Fibroblast of skin of left quadriceps (primary cell): ENCODE measurements at places on chromosomes 1 and 21.
A peak's percentile ranks its signal among the peaks of the same experiment; 100 is the strongest.

GRCh38 chr1:3336641-3337630 is 117.5 kb upstream of the ARHGEF16 start:
- DNase-seq = no peak

DNA sequence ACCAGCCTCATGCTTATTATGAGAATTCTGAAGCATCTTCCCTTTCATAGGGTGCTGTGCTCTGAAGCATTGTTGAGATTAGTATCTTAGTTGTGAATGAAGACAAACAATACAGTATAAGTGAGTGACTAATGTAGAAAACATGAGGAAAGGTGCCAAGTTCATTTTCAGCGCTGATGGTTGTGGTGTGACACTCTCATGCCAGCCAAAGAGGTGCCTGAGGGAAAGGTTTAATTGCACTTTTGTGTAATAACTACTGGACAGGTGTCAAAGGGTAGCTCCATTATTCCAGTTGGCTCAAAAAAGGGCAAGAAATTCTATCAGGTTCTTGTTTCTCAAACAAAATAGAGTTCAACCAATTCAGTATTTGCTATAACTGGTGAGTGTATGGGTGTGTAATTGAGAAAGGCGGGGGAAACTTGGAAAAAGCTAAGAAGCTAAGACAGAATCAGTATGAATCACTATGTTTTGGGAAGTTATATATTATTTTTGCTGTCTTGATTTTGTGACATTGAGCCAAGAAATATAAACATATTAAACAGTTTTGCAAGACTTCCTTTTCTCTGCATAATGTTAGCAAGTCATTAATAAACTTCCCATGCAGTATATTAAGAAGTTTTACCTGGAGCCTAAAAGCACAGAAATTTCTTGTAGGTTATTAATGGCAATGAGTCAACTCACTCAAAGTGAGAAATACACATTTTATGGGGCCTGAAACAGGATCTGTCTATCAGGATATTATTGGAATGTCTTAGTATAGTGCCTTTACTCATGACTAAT is 31.8 kb downstream of the KCNK2 start:
- DNase-seq = peak; percentile 75

DNA sequence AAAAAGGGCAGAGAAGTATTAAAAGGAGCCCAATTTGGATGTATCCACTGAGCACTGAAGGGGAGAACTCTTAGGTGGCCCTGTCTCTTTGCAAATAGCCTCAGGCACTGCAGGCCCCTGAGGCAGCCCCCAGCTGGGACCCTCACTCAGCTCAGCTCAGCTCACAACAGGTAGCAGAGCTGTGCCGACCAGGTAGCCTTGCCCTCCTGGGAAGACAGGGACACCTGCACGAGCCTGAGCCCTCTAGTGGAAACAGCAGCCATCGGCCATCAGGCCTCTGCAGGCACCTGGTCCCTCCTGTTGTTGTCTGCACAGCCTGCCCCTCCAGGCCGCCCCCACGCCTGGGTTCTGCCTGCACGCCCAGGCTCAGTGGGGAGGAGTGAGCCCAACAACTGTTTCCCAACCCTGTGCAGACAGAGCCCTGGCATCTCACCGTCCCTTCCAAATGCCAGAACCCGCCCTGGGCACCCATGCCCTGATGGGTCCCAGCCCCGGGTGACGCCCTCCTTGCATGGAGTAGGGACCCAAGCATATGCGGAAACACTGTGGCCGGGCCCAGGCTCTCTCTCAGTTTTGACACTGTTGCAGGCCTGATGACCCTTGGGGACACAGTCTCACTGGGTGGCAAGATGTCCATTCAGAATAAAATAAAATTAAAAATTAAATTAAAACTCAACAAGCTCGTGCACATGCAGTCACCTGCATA is 60.0 kb upstream of the AJAP1 start:
- no peak for DNase-seq

DNA sequence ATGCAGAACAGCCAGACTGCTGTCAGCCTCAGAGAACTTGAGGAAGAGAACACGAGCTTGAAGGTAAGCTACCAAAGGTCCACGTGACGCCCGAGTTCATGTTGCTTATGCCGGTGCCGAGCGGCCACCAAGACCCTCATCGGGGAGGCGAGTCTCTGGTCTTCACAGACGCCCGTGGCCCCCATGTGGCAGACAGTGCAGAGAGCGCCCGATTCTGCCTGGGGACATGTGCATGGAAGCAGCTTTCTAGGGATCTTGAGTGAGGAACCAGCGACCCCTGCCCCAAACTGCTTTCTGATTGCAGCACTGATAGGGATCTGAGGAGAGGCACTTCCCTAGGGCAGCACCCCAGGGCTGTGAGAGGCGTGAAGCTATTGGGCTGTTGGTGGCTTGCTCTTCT is 56.3 kb upstream of the DIP2A start:
- DNase-seq = no peak

GRCh38 chr1:172776071-172776470 is 117.2 kb downstream of the FASLG start:
- DNase-seq = no peak

GRCh38 chr1:12549460-12550349 is 68.3 kb downstream of the DHRS3 start:
- DNase-seq = peak; percentile 71

GRCh38 chr1:41784531-41785274 is 134.0 kb downstream of the HIVEP3 start:
- DNase-seq = peak; percentile 57

DNA sequence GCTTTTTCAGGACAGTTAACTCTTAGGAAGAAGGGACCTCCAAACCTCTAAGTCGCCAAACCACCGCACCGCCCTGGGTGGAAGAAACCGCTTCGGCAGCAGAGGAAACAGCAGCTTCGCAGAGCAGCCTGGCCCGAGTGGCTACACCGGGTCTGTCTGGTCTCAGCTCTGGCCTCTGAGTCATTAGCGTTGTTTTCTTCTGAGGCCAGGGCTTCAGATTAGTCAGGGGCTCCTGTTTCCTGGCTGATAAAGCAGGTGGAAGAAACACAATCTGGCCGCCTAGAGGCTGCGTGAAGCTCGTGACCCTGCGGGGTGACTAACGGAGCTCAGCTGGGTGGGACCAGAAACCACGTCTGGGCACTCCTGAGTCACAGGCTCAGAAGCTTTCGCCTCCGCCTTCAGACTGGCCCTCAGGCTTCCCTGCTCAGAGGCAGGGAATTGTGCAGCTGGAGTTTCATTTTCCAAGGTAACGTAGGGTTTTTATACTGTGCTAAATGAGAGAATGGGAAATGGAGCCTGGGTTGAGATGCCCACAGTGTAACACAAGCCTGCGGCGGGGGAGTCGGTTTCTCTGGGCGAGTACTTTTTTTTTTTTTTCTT is 44.9 kb downstream of the CHAF1B start:
- DNase-seq = peak; percentile 78

DNA sequence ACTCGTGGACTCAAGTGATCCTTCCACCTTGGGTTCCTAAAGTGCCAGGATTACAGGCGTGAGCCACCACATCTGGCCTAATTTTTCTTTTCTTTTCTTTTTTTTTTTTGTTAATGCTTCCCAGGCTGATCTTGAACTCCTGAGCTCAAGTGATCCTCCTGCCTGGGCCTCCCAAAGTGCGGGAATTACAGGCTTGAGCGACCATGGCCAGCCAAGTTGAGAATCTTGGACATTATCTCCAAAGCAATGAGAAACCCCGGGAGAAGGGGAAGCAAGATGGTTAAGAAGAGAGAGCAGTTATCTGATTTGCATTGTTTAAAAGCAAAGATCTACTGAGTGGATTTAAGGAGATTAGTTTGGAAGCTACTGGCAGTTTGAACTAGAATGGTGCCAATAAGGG is 9.1 kb downstream of the HIPK1 start:
- DNase-seq = no peak

DNA sequence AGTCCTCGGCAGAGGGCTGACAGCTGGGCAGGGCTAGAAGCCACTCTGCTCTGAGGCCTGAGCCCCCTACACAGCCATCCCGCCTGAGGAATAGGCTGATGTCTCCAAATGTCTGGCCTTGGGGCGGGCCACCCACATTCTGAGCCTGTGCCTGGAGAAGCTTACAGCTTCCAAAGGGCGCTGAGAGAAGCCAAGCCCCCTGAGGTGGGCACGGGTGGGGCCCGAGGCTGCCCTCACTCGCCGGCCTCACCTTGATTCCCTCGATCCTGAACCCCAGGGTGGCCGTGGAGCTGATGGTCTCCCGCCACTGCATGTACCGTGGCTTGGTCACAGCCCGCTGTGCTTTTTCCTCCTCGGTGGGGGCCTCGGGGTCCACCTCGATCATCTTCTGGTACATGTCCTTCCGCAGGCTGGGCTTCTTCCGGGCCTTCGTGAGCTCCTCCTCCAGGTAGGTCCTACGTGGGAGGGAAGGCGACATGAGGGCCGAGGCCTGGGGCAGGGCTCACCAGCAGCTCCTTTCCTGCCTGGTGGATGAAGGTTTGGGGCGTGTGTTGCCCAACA is 93.2 kb downstream of the STUM start:
- no peak for DNase-seq

GRCh38 chr1:5769146-5769545 is 223.1 kb downstream of the NPHP4 start:
- no peak for DNase-seq

- DNase-seq = no peak
Measured at GRCh38 chr1:23263380-23263887, 46.1 kb upstream of the HTR1D start.

DNA sequence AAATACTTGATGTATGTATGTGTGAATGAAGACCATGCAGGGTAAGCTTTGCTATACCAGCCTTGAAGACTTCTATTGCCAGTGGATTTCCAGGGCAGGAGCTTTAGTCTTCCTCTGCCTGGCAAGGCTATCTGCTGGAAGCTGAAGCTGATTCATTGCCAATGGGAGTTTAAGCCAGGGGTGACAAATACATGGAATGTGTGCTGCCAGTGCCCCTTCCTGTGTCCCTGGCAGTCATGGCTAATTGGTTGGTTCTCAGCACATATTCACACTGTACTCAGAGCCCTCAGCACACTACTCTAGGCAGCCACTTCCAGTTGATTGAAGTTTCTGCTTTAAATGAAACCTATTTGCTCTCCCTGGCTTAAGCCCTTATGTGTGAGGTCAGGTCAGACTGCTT is 1.5 kb downstream of the ZSCAN20 start:
- no peak for DNase-seq

GRCh38 chr1:8096105-8097011 is 70.2 kb upstream of the ERRFI1 start:
- peak; percentile 82 for DNase-seq

GRCh38 chr1:207397525-207397926 is 56.6 kb upstream of the CR2 start:
- DNase-seq = no peak

DNA sequence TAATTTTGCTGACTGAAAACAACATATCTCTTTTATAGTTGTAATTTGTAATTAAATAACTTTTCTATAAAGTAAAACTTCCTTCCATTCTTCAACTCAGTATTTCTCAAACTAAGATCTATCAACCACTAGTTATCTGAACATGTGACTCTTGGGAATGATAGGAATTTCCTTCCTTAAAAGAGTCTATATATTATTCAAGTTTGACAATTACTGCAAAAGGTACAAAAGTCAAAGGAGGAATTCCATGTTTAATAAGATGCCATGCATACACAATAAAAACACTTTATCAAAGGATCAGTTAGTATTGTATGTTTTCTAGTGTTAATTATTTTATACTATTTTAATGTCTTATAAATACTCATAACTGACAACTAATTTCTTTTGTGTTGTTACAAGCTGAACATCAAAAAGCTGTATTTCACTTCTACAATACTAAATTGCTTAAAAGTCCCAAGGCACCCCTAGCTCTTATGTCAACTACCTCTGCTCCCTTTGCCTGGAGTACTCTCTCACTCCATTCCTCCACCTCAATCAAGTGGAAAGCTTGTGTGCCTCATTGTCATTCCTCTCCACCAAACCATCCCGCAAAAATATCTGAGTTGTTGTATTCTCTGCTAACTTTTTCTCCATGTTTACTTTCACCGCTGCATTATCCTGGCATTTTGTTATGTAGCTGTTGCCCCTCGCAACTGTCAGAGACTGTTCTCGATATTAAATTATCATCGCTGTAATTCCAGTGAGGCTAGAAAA is 67.9 kb downstream of the SLC44A5 start:
- DNase-seq = no peak

DNA sequence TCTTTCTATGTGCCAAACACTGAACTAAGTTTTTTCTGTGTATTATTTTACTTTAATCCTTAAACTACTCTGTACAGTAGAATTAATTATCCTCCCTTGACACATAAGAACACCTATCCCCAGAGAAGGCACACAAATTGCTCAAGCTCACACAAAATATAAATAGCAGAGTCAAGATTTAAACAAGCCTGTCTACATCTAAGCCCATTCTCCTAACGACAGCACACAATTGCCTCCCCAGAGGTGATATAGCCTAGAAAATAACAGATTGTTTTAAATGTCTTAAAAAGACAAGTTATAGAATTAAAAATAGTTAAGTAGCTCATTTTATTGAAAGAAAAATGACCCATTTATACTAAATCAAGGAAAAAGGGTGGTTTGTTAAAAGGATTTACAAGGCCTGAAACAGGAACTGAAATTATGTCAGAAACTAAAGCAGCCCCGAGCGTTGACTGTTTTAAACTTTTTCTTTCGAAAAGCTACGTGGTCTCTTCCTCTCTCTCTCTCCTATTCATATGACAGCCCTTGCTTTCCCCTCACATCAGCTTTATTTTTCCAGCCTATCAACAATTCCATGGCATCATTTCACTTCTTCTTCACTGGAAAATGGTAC is 30.5 kb downstream of the TNFSF18 start:
- no peak for DNase-seq
